ENCODE measurements at places on chromosomes 3 and 15.

DNA sequence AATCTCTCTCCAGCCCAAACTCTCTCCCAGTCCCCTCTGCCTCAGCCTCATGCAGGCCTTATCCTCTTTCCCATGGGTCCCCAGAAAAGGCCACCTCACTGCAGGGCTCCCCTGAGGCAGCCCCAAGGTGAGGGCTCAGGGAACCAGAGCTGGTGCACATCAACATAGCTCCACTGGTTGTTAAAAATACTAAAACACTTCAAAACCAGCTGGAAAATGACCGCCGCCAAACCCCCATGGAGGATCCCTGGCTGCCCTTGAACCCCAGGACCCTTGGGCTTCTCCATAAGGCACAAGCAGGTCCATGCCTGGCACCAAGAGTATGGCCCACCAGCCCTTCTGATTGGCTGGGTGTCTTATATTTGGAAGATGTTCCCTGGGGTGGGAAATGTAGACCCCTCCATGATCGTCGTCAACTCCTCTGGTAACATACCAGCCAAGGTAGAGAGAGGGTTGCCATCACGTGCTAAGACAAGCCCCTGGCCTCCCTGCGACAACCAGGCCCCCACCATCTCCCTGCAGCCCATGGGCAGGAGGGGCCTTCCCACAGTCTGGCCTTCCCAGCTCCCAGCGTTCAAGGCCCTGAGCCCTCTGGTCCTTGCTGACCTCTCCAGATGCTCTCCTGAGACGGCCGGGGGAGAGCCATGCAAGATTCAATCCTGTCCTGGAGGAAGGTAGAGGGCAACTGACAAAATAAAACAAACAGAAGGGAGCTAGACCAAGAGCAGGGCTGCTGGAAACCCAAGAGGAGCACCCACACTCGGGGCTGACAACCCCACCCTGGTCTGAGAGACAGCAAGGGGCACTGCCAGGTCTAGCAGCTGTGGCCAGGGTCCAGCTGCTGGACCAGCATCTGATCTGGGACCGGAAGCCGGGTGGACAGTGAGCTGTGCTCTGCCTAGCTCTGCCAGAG is 132.1 kb upstream of the PRR20G start:
- no peak for DNase-seq

DNA sequence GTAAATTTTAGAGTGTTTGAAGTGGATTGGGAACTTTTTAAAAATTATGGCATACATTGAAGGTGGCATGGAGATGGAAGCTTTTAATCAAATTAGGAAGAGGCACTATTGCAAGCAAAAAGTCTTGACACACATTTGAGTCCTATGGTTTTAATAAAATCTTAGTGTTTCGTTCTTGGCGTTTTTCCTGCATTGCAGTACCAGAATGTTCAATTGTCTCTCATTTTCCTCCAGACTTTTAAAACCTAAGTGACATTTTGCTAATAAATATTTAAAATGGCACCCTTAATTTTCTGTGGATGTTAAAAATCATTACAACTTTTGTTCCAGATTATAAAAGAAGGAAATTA is 2.2 kb downstream of the TGFBR2 start:
- DNase-seq: no peak

GRCh38 chr15:40091861-40092255 is 16.8 kb downstream of the BMF start:
- no peak for DNase-seq

DNA sequence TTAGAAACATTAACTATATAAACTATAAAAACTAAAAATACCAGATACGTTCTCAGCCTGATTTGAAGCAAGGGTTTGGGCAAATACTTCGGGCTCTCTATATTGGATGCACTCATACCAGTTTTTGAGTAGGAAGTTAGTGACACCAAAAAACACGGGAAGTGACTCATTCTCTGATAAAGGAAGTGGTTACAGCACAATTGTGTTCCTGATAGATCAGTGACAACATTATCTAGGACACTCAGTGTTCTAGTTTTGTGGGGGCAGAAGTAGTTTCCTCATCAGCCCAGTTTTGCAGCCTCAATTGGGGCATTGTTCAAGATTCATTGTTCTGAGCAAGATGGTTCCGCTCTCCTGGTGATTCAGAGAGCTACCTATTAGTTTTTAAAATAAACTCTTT is 469.6 kb upstream of the DPPA4 start:
- DNase-seq: no peak

GRCh38 chr15:60020736-60021135 is 16.6 kb downstream of the FOXB1 start:
- DNase-seq: no peak

GRCh38 chr3:66457252-66457651 is 43.6 kb downstream of the LRIG1 start:
- no peak for DNase-seq

DNA sequence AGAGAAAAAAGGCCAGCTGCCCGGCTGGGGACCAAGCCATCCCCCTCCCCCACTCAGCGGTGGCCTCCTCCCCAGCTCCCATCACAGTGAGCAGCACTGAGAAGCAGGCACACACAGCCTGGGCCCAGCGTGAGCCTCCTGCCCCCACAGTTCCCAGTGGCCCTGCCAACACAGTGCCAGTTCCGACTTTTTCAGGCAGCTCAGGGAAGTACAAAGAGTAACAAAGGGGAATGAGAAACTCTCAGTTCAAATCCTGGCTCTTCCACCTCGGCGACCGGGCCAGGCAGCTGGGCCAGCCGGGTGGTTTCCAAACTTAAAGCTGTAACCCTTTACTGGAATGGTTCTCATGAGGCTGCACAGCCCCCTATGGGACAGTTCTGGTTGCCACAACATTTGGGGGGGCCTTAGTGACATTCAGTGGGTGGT is 18.5 kb downstream of the TNK2 start:
- DNase-seq: no peak

DNA sequence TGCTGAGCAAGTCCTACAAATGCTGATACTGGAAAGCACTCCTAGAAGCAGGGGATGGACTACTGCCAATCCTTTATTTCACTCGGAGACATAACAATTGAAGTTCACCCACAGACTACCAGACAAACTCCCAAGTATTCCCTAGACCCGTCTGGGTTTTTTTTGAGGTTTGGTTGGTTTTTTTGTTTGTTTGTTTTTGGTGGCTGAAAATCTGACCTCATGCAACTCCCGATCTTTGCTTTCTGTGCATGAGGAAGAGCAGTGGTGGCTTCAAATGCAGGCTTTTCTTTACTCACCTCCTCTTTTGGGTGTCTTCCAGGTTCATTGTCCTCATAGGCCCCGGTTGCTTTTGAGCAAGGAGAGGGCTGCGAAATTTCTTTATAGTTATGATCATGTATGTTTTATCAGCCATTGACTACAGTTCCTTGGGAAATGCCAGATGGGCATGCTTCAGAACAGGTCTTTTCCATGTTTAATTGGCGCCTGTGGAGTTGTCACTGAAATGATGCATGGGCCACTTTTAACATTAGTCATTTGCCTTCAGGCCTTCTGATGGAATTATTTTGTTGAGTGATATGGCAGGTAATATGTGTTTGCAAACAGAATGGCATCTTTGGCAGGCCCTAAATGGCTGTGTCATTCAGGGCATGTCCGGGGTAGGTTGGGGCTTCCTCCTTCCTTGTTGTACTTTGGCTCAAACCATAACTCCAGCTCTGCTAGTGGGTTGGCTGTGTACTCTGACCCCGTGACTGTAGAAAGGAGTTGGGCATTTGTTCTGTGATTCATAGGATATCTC is 81.3 kb upstream of the ZBED2 start:
- no peak for DNase-seq

GRCh38 chr3:52682016-52682415 is 3.7 kb downstream of the PBRM1 start:
- no peak for DNase-seq

GRCh38 chr15:26038693-26039092 is 175.6 kb upstream of the ATP10A start:
- DNase-seq: no peak

DNA sequence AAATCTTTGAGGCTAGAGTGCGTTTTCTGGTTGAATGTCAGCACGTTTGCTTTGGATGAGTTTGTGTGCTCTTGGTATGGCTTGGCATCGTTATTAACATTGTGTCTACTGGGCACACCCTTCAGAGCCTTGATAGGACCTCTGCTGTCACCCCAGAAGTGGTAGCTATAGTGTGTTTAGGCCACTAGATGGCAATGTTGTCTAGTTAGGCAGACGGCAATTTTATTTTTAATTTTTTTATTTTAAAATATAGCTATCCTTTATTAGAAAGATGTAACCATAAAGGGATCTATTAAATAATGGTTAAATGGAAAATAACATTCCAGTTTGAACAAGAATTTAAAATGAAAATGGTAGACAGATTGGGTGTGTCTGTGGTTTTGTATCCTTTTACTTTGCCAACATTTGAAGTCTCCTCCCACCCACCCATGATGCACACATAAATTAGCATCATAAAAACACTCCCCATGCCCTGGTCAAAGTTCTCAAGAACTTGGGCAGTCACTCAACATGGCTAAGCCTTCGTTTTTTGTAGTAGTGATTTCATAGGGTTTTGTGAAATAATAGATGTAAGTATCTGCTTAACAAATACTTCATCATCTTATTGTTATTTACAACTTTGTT is 200.7 kb downstream of the KCNH8 start:
- peak; percentile 6 for DNase-seq
